ENCODE measurements at places on chromosomes 7 and 10.
A peak's percentile ranks its signal among the peaks of the same experiment; 100 is the strongest.

GRCh38 chr7:2142386-2142785 lies 90.4 kb downstream of the MAD1L1 start:
- DNase-seq = no peak

- no peak for DNase-seq
Observed at GRCh38 chr10:53115660-53116059, 343.1 kb upstream of the MBL2 start.

DNA sequence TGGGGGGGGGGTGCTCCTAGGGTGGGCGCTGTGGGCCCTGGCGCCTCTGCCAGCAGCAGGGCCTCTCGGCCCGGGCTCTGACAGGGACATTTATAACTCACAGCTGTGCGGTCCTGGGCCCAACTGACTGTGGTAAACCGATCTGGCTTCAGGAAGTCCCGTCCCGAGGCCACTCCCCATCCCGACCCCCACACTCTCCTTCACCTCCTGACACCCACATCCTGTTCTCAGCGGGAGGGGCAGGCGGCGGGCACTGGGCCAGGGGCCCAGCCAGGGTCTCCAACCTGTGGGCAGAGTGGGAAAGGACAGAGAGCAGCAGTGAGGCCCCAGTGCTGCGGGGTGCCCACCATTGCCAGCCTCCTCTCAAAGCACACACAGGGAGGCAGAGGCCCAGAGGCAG lies 69.1 kb downstream of the ZMIZ1 start:
- DNase-seq = no peak

- peak; percentile 59 for DNase-seq
Observed at GRCh38 chr7:82443547-82444219, at the start of gene CACNA2D1. Gene CACNA2D1 (minus strand): TSS chr7:82443777.

- DNase-seq = no peak
Observed at GRCh38 chr10:133044401-133044811, 43.3 kb upstream of the ADGRA1 start.

GRCh38 chr7:115217373-115217772 lies 295.5 kb downstream of the MDFIC start:
- DNase-seq = no peak

- no peak for DNase-seq
Observed at GRCh38 chr10:127565583-127565982, 16.5 kb downstream of the NPS start.

GRCh38 chr10:14356921-14357320 lies 26.2 kb upstream of the FRMD4A start:
- no peak for DNase-seq

DNA sequence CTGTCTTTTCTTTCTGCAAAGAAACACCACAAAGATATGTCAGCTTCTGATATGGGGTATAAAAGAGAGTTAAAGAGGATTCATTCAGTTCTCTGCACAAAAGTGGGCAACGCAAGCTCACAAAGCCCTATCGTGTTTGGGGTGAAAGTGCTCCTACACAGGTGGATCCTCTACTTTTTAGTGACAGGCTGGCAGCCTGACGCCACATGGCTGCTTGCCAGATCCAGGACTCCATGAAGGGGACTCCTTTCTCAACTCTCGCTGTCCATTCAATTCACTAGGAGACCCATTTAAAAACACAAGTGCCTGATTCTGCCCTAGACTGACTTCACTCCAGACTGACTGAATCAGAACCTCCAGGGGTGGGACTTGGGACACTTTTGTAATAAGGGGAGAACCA lies 8.0 kb downstream of the PARP12 start:
- DNase-seq = no peak

DNA sequence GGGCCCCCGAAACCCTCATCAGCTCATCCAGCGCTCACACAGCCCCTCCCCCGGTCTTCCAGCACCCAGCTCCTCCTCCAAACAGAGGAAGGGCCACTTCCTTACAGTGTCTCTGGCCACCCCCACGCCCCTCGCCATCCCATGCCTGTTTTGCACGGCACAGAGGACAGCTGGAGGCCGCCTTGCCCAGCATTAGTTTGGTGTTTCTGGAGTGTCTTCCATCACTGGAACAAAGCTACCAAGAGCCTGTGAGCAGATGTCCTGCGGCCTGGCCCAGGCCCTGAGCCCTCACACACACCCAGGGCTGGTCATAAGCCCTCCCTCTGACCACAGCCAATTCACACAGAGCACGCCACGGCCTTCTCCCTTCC lies 82.3 kb downstream of the MAD1L1 start:
- DNase-seq = no peak

GRCh38 chr10:58322072-58322834 lies 12.6 kb upstream of the UBE2D1 start:
- no peak for DNase-seq

DNA sequence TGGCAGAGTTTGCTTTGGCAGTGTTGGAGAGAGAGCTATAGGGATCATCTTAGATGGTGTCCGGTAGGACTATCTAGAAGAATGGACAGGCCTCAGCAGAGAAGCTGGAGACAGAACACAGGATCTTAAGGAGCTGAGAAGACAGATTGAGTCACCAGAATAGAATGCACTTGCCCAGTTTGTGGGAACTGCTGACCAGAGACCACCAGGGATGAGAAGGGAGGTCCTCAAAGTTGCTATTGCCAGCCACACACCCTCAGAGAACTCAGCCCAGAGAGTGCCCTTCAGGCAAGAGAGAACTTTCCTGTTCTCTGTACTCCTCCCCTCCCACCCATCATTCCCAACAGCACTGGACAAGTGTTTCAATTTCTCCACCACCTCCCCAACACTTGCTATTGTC lies 25.3 kb upstream of the GALNT11 start:
- no peak for DNase-seq

- no peak for DNase-seq
Observed at GRCh38 chr7:142884286-142884640, 1.3 kb downstream of the TRPV6 start.

GRCh38 chr7:137110535-137110934 lies 233.0 kb downstream of the PTN start:
- DNase-seq = no peak

- DNase-seq = no peak
Observed at GRCh38 chr7:55099821-55100543, 81.2 kb downstream of the EGFR start.

DNA sequence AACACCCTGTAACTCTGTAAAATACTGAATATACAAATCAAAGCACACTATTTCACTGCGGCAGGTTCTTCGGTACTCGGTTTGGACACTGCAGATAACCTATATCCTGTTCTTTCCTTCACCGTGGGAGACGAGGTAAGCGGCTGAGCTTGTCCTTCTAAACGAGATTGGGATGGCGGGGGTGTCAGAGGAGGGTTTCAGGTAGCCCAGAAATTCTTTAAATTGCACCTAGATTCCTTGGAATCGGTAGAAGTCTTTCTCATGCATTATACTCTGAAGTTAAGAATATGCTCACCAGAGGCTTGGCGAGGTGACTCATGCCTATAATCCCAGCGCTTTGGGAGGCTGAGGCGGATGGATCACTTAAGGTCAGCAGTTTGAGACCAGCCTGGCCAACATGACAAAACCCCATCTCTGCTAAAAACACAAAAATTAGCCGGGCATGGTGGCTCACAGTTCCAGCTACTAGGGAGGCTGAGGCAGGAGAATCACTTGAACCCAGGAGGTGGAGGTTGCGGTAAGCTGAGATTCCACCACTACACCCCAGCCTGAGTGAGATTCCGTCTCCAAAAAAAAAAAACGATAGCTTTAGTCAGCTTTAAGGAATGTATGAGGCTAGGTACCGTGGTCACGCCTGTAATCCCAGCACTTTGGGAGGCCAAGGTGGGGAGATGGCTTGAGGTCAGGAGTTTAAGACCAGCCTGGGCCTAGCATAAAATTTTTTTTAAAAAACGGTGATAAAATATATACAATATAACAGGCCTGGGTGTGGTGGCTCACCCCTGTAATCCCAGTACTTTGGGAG lies 10.1 kb upstream of the LAT2 start:
- no peak for DNase-seq

GRCh38 chr7:25388681-25389080 lies 160.4 kb upstream of the NPVF start:
- no peak for DNase-seq

DNA sequence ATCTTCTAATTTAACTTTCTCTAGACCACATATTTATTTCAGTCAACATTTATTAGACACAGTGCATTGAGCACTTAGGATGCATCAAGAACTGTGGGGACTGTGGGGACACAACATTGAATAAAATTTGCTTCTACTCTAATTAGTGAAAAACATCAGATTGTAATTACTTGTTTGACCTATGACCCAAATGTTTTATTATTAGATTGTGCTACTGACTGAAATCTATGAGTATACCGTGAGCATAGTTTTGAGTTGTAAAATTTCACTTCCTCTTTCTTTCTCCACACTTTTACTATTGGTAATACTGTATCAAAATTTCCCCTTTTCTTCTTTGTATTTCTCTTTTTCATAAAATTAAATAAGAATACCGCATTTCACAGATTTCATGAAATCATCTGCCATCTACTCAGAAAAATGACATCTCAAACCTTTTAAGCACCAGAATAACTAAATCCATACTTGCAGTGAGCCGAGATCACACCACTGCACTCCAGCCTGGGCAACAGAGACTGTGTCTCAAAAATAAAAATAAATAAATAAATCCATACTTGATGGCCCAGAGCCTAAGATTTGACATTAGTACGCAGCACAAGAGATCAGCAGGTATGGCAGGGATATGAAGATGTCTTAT lies 25.4 kb upstream of the INPP5F start:
- no peak for DNase-seq

DNA sequence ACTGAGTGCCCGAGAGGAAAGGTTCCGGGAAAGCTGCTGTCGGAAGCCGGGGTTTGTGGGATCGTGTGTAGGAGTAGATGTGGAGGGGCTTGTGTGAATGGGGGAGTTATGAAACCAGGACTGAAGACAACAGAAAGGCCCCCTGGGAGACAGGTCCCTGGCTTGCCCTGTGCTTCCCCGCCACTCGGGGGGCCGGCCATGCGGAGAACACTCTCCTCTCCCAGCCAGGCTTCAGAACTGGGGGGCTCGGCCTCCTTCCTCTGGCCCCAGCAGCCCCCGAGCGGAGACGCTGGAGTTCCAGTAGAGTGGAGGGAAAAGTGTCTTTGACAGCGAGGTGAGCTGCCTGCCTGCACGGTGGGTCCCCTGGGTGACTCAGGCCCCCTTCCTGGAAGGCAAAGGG lies 185.0 kb downstream of the MGMT start:
- DNase-seq = no peak

DNA sequence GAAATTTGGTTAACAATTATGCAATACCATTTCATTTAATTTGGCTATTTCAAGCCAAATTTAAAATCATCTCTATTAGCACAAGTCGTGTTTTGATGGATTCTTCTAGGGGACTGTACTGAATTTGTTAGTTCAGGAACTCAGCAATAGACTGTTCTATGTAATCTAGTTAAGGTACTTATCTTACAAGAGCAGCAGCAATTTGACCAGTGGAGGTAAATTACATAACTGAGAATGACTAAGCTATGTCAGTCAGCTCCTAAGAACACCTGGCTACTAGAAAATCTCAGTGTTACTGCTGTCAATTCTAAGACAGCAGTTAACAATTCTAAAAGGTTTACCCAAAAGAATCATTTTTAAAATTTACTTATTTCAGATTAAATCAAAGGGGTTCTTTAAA lies 513.9 kb upstream of the ZWINT start:
- no peak for DNase-seq

GRCh38 chr10:22619101-22619500 lies 95.3 kb downstream of the PIP4K2A start:
- no peak for DNase-seq

GRCh38 chr10:103783681-103784080 lies 71.7 kb downstream of the SH3PXD2A start:
- DNase-seq = no peak

DNA sequence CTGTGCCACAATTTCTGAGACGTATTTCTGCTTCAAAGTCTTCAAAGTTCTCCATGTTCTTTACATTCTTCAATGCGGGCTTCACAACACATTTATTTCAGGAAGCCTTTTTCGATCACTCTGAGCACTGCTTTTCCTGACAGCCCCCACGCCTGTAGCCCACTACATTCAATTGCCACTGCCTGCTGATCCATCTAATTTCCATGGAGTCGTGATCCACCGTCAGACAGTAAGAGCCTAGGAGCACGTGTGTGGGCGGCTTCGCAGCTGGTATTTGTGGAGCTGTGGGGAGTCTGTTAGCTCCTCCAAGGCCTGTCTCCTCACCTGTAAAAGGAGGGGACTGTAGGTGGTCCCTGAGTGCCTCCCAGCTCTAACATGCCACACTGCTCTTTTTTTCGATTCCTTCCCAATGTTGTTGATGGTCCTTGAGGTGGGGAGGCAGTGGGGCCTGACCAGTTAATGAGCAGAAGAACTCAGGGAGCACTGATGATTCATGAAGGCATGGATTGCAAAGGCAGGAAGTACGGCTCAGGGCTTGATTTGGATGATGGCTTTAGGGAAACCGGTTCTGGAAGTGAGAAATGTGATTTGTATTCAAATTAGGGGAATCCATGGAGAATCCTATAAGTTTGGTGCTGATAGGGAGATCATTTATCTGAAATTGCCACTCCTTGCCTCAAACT lies 401.1 kb upstream of the PODXL start:
- DNase-seq = no peak

DNA sequence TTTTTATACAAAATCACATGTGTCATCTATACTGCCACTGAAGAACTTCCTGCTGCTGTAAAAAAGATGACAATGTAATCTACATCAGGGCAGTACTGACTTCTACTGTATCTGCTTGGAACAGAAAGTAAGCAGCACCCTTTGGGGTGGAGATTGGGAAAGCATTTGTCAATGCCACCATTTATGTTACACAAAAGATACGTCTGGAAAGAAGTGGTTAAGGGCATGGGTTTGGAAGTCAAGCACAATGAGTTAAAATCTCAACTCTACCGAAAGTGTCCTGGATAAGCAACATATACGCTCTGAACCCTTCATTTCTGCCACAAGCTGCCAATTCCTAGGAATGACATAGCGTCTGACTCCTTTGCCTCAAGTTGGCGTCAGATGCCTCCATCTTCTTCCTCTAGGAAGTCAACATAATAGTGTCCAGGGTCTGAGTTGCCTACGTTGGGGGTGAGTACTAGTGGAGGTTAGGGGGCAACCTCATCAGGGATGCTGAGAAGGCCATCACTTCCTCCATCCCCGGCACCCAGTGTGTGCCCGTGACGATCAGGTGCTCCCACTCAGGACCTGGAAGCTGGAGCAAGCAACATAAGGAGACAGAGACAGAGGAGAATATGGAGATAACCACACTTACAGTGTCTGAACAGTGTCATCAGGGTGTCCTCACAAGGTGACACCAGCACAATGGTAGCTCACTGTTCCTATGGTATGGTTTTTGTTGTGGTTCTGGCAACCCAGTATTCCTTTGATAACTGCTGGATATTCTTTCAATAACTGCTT lies 58.3 kb downstream of the SGMS1 start:
- no peak for DNase-seq

DNA sequence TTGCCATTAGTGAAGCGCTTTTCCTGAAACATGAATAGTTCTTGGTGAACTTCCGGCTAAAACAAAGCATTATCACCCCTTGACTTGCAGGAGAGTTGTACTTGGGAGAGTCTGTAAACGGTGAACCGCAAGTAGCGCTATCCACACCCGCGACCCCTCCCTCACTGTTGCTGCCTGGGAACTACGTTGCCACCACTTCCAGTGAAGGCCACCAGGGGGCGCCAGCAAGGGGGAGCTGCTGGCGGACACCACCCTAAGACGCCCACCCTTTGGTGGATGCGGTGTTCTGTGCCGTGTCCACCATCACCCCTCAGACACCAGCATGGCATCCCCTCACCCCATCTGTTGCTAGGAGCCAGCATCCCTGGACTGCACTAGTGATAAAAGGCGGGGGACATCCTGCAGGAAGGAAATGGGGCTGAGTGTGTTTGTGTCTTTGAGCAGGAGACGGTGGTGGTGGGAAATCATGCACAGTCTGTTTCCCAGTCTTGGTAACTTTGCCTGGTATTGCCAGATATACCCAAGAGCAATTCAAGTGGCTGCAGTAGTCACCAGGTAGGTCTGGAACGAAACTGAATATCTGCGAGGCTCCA lies 298.2 kb downstream of the FRMD4A start:
- DNase-seq = peak; percentile 57
